Stomach (tissue), 19 donors: ENCODE measurements at places on chromosomes 2 and 18. TPM values are rescaled to one million over a fixed set of nuclear protein-coding genes. Genes with fewer than 3 reads are reported as not detected.
A peak's percentile ranks its signal among the peaks of the same experiment; 100 is the strongest.

- no peak for DNase-seq
These were observed 180.9 kb upstream of the GYPC start for GRCh38 chr2:126475031-126475430.

DNA sequence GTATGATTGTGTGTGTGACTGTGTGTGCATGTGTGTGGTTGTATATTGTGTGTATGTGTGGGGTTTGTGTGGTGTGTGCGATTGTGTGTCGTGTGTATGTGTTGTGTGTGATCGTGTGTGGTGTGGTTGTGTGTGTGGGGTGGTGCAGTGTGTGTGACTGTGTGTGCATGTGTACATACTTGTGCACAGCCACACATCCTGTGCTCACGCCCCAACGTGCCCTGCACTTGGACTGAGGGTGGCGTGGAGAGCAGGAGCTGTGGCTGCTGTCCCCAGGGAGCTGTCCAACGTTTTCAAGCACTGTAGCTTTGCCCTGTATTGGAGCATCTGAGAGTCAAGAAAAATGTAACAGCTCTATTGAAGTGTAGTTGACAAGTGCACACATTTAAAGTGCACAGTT, 243.2 kb upstream of the HDAC4 start:
- DNase-seq = no peak

DNA sequence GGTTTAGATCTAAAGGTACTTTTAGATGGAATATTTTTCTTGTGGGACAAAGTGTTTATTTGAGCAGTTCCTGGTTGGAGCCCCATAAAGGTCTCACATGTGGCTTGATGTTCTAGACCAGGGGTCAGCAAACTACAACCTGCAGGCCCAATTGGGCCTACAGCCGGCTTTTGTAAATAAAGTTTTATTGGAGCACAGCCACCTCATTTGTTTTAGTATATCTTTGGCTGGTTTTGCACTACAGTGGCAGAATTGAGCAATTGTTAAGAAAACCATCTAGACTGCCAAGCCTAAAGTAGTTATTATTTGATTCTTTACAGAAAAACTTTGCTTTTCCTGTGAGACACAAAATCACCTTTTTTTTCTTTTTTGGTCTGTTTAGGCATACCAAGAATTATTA, 41.6 kb downstream of the NDC80 start:
- DNase-seq = no peak

- peak; percentile 59 for DNase-seq
These were observed 32.8 kb downstream of the TGFA start for GRCh38 chr2:70520825-70521224.

DNA sequence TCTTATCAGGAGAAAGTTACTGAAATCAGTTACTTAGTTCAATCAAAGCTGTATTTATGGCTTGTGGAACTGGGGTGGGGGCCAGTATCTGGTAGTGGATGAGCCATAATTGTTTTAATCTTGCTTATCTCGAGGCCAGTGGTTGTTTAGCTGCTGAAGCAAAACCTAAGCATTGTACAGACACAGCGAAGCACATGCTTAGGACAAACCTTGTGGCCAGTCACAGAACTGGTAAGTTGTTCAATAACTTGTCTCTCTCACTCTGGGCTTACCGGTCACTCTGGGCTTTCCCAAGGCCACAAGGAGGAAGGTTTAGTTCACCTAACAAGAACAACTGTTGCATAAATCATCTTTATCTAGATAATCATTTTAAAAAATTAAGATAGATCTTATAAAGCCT, 296.6 kb upstream of the NETO1 start:
- DNase-seq = no peak

GRCh38 chr2:70212298-70212932, 21.6 kb upstream of the C2orf42 start:
- DNase-seq = peak; percentile 34

GRCh38 chr2:178782236-178782635, 25.0 kb downstream of the TTN start:
- DNase-seq = no peak

GRCh38 chr2:111030945-111031344, 89.8 kb upstream of the BCL2L11 start:
- DNase-seq = no peak

DNA sequence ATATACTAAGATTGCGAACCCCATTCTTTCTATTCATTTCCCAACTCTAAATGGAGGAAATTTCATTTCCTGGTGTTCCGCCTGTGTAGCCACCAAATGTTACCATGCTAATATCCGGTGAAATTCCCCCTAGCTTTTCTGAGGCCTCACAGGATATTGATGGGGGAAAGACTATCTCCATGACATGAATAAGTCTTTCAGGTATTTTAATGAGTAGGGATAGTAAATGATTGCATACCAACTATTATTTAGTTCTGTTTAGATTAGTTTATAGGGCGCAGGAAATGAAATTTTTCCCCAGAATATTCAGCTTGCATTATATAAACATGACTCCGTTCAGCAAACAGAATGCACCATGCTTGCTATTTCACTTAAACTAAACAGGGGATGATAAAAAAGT, 55.4 kb downstream of the COL5A2 start:
- DNase-seq = no peak

- no peak for DNase-seq
These were observed 23.2 kb downstream of the KIF1A start for GRCh38 chr2:240796543-240797499.

- DNase-seq = no peak
These were observed 80.3 kb downstream of the VSNL1 start for GRCh38 chr2:17620841-17621240.

GRCh38 chr18:10860382-10860781, 289.0 kb downstream of the PIEZO2 start:
- no peak for DNase-seq

DNA sequence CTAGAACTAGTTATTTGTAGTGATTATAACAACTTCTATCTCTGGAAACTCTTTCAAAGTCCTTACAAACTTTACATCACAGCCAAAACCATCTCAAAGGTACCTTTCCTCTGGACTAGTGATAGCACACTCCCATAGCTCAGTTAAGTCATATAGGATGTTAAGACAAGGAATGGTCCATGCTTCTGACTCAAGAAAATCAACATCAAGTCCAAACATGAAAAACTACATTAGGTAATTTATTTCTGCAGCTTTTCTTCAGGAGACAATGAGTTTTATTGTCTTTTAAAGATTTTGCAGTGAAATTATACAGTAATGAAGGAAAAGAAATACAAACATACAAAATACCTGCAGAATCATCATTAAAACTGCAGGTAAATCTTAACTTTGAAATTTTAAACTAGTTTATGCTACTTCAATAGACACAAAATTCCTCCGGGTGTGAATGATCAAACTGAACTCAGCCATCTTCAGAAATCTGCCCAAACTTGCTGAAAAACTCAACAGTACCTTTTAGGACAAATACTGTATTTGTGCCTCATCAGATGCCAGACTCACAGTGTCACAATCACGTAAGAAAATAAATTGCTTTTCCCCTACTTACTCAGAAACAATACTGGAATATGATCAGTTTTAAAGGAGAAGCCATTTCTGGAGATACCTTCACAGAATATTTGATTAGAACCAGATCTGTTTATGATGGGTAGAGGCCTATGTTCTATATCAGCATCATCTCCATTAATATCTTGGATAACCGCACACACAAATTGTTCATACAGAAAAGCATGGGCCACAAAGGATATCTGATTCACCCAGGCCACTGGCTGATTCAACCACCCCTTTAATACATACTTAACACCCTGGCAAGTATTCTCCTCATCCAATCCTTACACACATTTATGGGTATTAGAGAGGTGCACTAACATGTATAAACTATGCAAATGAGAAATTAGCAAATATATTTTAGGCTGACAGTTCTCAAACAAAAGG, 2.6 kb downstream of the TMEM131 start:
- DNase-seq = no peak

- DNase-seq = peak; percentile 74
These were observed 397.8 kb downstream of the METTL4 start for GRCh38 chr18:2173486-2173885.

GRCh38 chr2:188523919-188524318, 232.2 kb downstream of the GULP1 start:
- DNase-seq = no peak

DNA sequence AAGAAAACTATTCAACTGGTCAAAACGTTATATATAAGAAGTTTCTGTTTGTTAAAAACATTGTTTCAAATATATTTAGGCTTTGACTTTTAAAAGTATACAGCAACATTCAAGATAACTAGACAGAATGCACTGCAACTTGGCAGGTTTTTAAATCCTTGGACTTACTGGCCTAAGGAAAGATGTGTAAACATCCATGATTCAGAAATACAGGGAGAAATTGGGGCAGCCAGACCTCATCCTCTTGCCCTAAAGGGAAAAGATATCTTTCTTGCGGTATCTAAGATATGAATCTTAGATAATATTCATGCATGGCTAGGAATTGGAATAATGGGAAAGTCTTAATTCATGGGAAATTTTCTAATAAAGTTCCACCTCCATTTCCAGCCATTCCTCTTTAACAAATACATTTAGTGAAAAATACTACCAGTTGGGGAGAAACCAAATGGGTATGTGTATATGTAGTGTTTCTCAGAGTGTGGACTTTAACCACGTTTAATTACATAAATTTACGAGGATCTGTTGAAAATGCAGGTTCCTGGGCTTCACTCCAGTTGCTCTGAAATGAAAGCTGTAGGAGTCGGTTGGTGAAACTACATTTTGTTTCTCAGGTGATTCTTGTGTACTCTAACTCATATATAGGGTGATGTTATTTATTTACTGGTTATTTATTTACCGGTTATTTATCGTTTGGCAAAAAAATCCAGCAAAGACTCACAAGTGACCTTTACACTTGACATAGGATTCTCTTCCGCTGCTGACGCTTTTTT, 587 bp upstream of the TANK start:
- DNase-seq = no peak

GRCh38 chr18:9429662-9429993, 45.7 kb upstream of the RALBP1 start:
- DNase-seq = no peak

DNA sequence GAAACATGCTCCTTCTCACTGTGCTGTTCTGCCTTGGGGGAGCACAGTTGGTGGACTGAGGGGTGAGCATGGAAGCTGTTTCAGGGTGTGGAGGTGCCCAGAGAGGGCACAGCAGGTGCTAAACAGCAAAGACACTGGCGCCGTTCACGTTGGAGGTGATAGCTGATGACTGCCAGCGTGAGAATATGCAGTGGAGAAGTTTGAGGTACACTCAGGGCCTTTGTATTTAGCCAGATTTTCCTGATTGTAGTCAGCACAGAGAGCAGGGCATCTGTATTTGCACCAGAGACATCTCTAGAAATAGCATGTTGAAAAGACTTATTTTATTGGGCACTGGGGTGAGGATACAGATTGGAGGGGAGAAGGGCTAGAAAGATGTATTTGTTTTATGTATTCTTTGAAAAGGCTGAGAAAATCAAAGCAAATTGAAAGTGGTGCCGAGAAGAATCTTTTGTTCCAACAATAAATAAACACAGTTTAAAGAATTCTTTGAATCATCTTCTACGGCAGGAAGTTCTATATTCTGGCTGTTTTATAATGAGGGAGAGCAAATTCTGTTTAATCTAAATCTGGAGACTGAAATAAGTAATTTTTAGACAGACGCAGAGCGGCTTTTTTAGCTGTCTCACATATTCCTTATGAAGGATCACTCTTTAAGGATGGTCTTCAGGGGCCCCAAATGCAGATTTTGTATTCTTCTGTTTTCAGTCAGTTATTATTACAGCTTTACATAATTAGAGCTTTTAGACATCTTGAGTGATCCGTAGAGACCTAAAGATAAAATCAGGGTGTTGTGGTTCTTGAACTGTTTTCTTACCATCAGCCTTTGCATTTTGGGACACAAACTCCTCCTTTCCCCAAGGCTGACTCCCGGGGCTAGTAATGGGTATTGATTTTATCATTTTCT, 7.1 kb downstream of the ZNF532 start:
- no peak for DNase-seq

GRCh38 chr2:241314226-241315092, 1.0 kb downstream of the HDLBP start:
- DNase-seq = no peak

GRCh38 chr2:160397530-160397865, 96.1 kb downstream of the RBMS1 start:
- DNase-seq = no peak

DNA sequence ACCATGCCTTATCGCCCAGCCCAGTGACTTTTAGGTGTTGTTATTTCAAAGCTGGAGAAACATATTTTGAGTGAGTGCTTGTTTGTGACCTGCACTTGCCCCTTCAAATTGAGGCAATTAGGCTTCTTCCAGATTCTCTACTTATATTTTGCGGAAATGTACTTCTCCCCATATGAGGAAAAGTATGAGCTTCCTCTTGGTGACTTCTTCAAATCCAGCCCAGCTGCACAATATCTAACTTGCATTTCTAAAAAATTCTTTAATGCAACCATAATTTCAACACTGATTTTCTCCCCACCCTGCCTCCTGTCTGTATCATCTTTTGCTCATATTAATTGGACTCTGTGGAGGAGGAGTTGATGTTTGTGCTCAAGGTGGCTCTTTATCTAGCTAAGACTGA, 391.2 kb upstream of the POU3F3 start:
- DNase-seq = no peak

DNA sequence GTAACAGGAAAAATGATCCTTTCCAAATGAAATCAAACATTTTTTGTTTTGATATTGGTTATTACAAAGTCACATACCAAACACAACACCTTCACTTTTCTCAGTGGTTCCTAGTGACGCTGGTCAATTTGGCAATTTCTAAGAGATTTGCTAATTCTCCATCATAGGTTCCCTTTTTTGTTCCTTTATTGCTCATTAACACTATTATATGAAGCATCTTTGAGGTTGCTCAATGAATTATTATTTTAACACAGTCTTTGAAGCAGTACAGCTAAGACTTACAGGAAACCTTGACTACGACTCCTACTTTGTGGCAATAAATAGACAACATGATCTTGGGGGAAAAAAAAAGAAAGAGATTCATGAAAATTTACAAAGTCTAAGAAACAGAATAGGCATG, 152.2 kb upstream of the VRK2 start:
- no peak for DNase-seq

Gene CENPA
- total RNA-seq = 2.0 TPM

Gene SELENOI
- 6.2 TPM for total RNA-seq

Gene TBR1
- not detected for total RNA-seq

Gene ARHGEF4
- 19.0 TPM for total RNA-seq

Gene MARCO
- 1.5 TPM for total RNA-seq

Gene SLC4A3
- 0.58 TPM for total RNA-seq

Gene RFX8
- total RNA-seq = not detected

Gene RAMP1
- 31.4 TPM for total RNA-seq

Gene RTN4
- total RNA-seq = 137 TPM
